Left renal cortex interstitium (tissue), 4 donors: ENCODE measurements at places on chromosomes 7 and 10.
A peak's percentile ranks its signal among the peaks of the same experiment; 100 is the strongest.

DNA sequence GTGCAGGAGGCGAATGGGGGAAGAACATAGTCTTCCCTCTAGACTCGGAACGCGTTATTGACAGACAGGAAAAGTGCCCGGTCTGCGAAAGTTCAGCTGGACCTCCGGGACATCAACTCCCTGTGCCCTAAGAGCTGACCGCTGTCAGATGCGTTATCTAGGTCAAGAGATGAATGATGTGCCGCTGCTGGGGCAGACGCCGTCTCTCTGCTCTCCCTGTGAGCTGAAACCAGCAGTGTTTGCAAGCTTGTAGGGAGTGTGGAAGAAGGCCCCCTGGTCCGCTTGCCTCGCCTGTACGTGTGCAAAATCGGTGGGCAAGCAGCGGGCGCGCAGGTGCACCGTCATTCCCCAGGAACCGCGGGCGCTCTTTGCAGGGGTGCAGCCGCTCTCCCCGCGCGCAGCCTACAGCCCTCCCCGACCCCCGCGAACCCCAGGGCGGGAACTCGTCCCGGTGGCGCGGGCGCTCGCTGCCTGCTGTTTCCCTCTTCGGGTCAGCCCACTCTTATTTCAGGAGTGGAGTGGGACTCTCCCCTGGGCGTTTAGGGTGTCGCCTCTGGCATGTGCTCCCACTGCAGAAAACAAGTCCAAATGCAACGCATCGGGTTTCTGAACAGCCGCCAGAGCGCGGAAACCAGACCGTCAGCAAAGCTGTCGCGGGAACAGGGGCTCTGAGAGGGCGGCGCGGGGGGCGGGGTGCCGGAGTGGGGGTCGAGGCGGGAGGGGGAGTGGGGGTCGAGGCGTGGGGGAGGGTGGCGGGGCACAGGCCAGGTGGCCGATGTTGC, 1.8 kb upstream of the PFKFB3 start:
- DNase-seq: no peak

GRCh38 chr7:17134786-17135185, 163.7 kb upstream of the AHR start:
- DNase-seq: no peak

DNA sequence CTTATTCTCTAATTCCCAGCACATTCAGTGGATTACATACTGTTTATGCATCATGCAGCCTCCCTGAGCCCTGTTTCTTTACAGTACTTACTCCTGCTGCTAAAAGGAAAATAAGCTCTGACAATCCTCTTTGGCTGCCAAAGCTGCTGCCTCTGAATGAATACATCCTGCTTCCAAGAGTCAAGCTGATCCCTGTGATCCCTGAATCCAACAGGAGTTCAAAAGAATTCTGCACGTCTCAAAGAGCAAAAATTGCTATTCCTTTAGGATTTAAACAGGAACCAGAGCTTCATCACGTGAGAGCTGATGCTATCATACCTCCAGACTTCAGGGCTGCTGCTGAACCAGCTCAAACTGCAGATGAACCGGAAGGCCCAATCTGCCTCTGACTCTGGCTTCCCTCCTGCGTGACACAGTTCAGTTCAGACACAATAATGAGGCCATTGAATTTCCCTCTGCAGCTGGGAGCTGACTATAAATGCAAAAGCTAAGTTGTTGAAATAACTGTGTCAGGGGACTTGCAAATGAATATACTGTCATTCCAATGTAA, 851.0 kb upstream of the PHF14 start:
- peak; percentile 11 for DNase-seq

DNA sequence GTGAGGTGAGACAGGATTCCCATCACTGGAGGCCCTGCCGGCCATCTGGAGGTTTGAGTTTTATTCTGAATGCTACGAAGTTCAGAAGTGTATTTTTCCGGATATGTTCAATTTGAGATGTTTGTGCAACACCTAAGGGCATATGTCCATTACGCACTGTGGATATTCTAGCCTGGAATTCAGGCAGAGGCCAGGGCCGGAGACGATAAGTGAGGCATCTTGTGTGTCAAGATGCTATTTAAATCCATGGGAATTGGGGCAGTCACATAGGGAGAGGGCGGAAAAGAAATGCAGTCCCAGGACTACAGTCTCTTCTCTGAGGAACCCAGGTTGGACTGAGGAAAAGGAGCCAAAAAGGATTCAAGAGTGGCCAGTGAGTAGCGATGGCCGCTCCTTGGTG, 1.9 kb upstream of the SUV39H2 start:
- DNase-seq: no peak

GRCh38 chr10:23368816-23369640, 24.4 kb upstream of the C10orf67 start:
- DNase-seq: no peak

DNA sequence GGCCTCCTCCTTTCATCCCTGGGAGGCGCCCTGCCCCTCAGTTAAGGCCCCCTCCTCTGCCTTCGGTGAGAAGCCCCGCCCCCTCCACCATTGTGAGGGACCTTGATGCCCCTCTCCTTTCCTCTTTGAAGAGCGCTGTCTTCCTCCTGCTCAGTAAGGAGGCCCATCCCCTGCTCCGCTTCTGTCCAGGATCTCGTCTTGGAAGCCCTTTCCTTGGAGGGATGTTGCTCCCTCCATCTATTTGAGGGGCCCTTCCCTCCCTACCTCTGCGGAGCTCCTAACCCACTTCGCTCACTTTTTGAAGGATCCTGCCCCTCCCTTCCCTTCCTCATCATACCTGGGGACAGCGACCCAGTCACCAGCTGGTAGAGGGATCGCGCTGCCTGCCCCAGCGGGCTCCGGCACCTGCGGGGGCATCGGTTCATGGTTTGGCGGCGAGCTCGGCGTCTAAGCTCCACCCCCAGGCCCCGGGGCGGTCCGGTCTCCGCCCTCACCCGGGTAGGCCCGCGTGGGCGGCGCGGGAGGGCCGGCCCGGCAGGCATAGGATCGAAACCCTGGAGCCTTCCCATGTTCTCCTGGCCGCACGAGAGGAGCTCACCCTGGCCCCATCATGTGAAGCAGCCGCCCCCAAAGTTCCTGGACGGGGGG, 4.1 kb downstream of the KCNIP2 start:
- DNase-seq: no peak

DNA sequence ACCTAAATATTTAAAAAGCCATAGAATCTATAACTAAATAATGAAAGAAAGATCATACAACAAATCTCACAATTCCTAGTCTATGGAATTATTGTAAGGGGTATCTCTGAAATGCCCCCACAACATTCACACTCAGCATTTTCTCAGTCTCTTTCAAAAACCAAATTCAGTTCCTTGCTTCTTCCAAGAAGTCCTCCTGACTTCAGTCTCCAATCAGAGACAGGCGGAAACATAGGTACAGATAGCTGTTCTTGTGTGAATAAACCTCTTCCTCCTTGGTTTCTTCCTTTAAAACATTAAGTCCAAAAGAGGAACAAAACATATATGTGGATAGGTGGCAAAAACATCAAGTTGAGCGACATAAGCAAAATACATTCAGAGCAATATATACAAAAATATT, 13.9 kb upstream of the FBXW4 start:
- DNase-seq: no peak

DNA sequence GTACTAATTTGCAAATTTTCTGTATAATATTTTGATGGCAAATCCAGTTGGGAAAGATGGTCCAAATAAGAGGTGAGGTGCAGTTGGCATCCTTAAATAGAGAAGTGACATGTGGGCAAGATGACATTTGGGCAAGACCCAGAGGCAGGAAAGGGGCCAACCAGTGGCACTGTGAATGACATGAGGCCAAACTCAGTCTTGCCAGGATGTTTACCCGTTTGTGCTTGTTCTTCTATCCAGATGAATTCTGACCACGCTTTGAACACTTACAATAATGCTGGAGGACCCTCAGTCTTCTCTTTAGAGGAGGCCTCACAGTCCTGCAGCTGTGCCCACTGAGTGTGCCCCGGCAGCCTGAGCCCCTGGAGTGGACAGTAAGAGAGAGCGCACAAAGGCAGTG, 45.1 kb downstream of the KCNMA1 start:
- no peak for DNase-seq

GRCh38 chr7:64729089-64729848, 63.3 kb downstream of the ZNF107 start:
- DNase-seq: no peak

DNA sequence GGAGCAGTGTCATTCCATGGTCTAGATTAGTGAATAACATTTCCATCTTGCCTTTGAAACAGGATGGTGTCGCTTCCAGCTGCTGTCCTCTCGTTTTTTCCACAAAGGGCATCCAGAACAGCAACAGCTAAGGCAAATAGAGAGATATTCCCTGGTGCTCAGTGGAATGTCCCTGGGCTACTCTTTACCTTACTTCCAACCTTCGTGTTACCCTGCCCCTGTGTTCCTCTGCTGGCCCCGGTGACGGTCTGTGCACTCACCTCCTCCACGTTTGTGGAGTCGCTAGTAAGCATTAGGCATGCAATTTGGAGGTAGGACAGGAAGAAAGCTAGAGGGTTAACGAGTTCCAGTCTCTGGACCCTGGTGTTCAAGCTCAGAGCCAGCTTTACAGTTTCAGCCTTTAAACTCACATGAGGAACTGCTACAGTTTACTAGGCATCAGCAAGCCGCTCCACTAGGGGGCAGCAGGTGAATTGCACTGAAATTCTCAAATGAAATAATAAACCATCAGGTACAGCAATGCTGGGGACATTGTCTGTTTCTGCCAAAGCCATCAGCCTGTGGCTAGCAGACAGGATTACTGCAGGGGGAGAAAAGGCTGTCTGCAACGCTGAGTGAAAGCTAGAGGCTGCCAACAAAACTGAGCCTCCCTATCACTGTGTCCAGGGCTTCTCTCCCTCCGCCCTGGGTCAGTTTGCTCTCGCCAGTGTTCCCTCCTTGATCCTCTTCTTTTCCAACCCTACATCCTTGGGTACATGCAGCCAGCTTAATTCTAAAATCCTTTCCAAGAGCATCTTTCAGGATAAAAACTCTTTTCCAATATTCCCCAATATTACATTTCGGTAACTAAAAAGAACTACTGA, 9.0 kb downstream of the MRPL32 start:
- peak; percentile 75 for DNase-seq

DNA sequence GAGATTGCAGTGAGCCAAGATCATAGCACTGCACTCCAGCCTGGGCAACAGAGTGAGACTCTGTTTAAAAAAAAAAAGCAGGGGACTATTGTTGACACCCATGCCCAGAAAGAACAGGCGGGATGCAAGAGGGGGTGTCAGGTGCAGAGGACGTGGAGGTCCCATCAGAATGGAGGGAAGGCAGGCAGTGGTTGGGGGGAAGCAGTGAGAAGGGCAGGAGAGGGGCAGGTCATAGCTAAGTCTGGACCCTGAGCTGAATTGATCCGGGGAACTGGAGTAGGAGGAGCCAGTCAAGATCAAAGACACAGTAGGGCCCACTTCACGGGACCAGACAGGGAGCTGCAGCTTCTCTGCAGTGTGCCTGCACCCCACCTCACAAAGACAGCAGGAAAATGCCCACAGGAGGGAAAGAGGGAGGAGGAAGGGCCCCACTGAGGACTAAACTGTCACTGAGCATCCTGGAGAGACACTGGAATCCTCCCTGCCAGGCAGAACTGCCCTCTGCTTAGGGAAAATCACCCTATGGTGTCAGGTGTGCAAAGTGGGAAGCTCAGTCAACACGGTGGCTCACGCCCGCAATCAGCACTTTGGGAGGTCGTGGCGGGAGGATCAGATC, 27.3 kb upstream of the ECHDC3 start:
- no peak for DNase-seq

- no peak for DNase-seq
These were observed 1.3 kb downstream of the BRAT1 start for GRCh38 chr7:2553831-2554581.

GRCh38 chr10:43594944-43595589, 11.2 kb upstream of the ZNF485 start:
- DNase-seq: no peak

- no peak for DNase-seq
These were observed 304.4 kb downstream of the ZEB1 start for GRCh38 chr10:31623466-31623865.

GRCh38 chr7:95730493-95731280, 41.7 kb upstream of the DYNC1I1 start:
- DNase-seq: no peak

DNA sequence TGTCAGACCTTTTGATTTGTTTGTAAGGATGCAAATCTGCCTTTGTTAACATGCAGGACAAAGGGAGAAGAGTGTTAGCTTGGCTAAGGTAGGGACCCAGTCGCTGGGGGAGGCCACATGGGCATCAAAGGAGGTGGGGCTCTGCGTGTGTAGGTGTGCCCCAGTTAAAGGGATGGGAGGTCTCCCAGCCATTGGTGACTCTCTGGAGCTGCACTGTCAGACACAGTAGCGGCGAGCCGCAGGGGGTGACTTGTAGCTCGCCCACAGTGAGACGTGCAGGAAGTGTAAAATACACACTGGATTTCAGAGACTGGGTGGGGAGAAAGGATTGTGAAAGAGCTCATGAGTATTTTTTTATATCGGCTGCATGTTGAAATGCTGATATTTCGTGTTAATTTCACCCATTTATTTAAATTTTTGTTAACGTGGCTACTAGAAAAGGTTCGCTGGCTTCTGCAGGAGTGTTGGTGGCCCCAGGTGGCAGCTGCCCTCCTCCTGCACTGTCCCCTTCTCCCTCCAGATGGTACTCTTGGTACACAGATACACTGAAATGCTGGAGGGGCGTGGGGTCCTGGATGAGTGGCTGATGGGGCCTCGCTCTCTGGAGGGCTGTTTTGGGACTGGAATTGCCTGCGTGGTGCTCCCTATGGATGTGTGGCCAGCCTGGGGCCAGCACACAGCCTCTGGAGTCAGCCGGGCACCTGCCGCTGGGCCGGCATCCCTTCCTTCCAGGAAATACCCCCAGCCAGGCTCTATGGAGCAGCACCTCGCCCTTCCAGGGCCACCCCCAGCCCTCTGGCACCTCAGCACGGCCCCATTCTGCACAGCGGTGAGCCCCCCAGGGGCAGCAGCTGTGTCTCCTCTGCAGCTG, 59.2 kb downstream of the LHPP start:
- DNase-seq: no peak

- no peak for DNase-seq
These were observed 51.4 kb downstream of the CDK6 start for GRCh38 chr7:92784935-92785334.

GRCh38 chr7:13197501-13197900, 510.1 kb downstream of the ARL4A start:
- DNase-seq: no peak

DNA sequence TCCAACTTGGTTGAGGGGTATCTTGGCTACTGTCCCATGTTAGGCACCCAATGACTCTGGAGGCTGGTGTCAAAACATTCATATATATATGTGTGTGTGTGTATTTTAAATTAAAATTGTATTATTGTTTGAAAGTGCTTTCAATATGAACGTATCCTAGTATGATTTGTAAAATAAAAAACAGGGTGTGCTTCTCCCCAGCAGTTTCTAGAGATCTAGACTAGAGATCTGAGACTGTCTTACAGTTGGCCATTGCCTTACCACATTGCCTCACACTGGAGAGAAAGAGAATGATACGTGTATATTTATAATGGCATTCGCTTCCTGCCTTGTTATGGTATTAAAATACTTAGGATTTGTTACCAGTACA, 1.2 kb downstream of the BAG3 start:
- DNase-seq: peak; percentile 58

- DNase-seq: no peak
These were observed 5.3 kb upstream of the HILPDA start for GRCh38 chr7:128450409-128450808.

GRCh38 chr7:37690206-37690605, 6.6 kb downstream of the GPR141 start:
- no peak for DNase-seq

- DNase-seq: no peak
These were observed 697.6 kb downstream of the PHTF2 start for GRCh38 chr7:78496096-78496630.
